H1 (cell line): ENCODE measurements at places on chromosomes 2 and 18.

GRCh38 chr2:219983836-219984235, 356.4 kb downstream of the SLC4A3 start:
- no peak for DNase-seq

GRCh38 chr2:179104736-179105135, 54.8 kb upstream of the CCDC141 start:
- no peak for DNase-seq

GRCh38 chr2:71100195-71100964, 29.6 kb downstream of the MCEE start:
- peak; percentile 84 for DNase-seq

DNA sequence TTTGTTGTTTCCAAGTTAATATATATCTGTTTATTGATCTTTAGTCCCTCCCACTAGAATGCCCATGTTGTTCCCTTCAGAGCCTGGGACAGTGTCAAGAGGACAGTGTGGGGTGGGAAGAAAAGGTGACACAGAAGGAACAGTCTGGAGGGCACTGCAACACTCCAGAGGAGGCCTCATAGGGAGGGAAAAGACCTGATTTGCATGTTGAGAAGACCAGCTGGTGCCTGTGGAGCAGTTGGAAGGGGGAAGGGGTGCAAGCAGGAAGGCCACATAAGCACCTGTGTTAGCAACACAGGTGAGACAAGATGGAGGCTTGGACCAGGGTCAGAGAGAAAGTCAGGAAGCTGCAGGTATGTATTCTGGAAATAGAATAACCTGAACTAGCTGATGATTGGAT, 48.1 kb upstream of the FHOD3 start:
- no peak for DNase-seq

GRCh38 chr18:57780318-57780705, 22.8 kb downstream of the ATP8B1 start:
- no peak for DNase-seq

- no peak for DNase-seq
These were observed 141.5 kb downstream of the FAM210A start for GRCh38 chr18:13584825-13585224.

DNA sequence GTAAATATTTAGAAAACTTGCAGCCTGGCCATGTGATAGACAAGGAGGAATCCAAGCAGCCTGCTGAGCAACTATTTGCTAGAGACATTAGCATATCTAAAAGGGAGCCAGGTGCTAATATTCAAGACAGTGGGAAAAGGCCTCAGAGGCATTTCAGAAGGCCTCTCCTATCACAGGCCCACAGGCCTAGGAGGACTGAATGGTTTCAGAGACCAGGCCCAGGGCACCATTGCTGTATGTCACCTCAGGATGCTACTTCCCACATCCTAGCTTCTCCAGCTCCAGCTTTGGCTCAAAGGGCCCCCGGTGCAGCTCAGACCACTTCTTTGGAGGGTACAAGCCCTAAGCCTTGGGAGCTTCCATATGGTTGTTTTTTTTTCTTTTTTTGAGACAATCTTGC, 3.8 kb downstream of the NAT8 start:
- no peak for DNase-seq

DNA sequence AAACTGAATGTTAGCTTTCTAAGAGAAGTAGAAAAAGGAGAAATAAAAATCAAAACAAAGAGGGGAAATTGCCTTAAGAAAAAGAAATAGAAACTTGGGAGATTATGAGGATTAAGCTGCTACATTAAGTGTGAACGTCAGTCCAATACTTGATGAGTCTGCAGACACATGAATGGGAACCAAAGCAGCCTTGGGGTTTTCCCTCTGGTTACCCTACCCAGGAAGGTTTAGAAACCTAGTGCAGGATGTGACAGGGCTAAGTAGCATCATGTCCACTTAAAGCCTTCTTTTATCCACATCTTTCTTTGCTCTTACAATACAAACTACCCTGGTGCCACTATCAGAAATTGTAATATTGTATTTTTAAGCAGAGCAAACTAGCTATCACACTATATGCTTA, 22.3 kb downstream of the SLC35F5 start:
- no peak for DNase-seq

GRCh38 chr2:135299658-135300244, 231.3 kb downstream of the ZRANB3 start:
- DNase-seq, result no peak
